Stimulated activated CD4-positive, alpha-beta T cell treated with anti-CD3 and anti-CD28 coated beads, Interleukin-15, amount 100 ng/mL, for 1 hour (primary cell): ENCODE measurements at places on chromosomes 4 and X.

GRCh38 chr4:133524369-133524768, 375.3 kb downstream of the PCDH10 start:
- DNase-seq = no peak

- no peak for DNase-seq
Observed at GRCh38 chr4:8329859-8330761, 60.6 kb downstream of the HTRA3 start.

DNA sequence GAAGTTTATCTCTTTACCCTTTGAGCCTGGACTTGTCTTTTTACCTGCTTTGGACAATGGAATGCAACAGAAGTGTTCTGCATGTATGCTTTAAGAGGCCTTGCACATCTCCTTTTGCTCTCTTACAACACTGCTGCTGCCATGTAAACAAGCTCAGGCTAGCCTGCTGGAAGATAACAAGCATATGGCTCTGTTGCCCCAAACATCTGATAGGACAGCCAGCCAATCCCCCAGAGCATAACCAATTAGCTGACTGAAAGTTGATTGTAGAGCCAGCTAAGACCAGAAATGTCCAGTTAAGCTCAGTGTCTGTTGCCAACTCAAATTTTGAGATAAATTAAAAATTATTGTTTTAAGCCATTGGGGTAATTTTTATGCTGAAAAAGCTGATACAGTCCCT, 510.6 kb upstream of the CNKSR2 start:
- no peak for DNase-seq

DNA sequence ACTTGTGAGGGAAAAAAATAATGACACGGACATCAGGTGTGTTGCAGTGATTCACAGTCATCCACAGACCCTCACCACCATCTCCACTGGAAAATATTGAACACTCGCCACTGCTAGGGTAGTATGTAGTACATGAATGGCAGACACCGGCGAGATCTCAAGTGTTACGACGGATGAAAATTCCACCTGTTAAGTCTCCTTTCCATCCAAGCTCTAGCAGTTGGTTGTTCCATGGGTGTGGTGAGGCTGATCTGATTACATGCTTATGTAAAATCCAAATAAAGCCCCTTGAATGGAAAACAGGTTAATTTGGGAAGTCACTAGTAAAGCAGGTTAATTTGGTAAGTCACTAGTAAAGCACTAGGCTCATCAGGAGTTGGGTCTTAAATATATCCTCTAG, 1.1 kb upstream of the ARMCX4 start:
- no peak for DNase-seq

- DNase-seq = no peak
Observed at GRCh38 chr4:127775843-127776242, 6.3 kb upstream of the HSPA4L start.

GRCh38 chr4:159937595-159937994, 834.7 kb downstream of the RAPGEF2 start:
- no peak for DNase-seq

DNA sequence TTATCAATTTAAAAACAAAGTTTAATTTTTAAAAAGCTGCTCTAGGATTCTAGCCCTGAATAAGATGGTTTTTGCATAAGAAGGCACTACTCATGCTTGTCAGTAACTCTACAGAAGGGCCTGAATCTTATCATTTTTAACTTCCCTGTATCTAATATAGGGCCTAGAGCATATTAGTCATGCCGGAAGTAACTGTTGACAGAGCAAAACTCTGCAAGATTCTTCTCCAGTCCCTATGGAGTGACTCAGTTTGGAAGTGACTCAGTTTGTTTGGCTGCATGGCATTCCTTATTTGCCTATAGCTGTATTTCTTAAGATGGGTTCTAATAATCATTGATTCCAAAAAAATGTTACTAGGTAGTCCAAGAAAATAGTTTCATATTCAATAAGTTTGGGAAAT, 431.8 kb upstream of the HTR2C start:
- no peak for DNase-seq

DNA sequence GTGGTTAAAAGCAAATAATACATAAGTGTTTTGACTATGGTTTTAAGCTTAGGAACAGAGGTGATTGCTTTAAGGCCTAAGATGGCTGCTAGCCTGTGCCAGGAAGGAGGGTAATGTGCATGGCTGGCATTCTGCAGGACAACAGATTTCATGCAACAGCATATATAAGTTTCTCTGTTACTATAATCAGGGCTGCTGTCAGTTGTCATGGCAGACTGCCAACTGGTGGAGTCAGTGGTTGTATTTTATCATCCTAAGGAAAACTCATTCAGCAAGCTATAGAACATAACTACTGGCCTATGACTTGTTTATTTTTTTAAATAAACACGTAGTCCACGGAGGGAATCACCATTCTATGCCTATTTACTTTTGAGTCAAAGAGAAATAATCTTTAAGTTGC, 77.7 kb upstream of the DCAF8L1 start:
- DNase-seq = no peak

DNA sequence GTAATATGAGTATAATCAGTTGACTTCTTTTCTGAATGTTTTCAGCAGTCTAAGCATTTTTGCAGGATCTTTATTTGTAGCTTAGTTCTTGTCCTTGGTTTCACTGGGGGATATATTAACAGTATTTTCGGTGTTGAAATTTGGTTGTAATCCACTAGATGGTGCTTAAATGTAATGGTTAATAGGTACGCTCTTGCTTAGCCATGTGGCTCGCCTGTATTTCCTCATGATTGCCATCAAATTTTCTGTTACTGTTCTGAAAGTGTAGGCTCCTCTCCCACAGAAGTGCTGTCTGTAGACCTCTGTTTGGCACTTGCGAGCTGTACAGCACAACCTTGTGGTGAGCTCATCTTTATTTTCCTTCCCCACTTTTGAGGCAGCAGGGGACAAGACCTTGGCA, 3.9 kb upstream of the FAAH2 start:
- DNase-seq = no peak

GRCh38 chrX:110228453-110228852, 89.4 kb downstream of the AMMECR1 start:
- DNase-seq = no peak

- DNase-seq = no peak
Observed at GRCh38 chr4:53781629-53782457, 190.6 kb upstream of the LNX1 start.

DNA sequence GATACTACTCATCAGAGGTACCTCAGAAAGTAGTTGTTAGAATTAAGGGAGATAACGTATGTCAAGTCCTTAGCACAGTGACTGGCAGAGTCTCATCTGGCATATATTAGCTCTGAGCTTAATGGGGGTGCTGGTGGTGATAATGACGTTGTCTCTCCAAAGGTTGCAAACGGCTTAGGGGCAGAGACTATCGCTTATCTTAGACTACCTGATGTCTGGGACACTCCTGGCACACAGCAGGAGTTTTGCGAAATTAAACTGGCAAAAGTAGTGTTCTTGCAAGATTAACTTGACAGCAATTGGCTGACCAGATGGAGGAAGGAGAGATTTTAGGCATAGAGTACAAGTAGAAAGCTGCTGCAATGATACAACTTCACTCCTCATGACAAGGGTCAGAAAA, 300.1 kb upstream of the FTHL17 start:
- DNase-seq = no peak

DNA sequence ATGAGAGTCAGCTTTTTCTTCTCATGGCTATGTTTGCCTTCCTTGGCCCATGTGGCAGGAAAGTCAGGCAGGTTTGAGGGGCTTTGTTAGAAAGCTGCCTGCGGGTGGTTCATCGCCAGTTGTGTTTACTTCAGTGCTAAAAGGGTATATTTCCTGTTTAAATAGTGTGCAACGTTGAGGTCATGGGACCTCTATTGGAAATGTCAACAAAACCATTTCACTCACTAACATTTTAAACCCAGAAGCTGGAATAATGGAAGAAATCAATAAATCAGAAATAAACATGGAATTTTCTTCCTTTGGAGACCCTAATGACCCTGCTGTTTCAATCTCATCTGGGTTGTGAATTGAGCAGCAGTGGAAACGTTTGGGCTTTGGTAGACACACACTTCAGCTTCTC, 185.8 kb downstream of the ANKRD50 start:
- DNase-seq = no peak

DNA sequence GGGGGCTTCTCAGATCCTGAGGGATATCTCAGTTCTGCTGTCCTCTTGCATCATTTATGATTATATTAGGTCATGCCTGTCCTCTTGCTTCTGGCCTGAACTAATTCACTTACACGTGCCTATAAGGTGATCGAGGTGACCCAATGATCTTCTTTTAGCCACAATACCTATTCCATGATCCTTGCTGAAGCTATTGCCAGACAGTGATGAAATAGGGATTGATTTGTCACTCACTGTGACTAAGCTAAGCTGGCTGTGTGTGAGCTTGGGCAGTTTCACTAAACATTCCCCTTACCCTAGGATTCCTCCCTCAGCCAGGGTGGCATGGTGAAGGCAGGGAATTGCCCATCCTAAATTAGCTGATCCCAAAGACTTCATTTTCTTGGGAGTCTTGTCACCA, 19.0 kb downstream of the HADH start:
- no peak for DNase-seq

DNA sequence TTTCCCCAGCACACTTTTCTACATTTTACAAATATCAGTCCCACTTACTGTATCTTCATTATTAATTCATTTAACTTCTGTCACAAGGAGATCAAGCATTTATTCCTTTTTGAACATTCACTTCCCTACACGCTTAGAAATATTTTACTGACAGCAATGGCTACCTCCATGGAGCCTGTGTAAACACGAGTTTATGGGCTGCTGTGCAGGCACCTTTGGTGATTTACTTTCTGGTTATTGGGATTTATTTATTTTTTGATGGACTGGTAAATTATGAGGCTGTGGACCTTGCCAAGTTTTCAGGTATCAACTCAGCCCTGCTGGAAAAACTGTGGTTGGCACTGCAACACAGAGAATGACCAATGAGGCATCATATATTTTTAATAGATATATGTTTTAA, 45.4 kb upstream of the PAQR3 start:
- DNase-seq = no peak

DNA sequence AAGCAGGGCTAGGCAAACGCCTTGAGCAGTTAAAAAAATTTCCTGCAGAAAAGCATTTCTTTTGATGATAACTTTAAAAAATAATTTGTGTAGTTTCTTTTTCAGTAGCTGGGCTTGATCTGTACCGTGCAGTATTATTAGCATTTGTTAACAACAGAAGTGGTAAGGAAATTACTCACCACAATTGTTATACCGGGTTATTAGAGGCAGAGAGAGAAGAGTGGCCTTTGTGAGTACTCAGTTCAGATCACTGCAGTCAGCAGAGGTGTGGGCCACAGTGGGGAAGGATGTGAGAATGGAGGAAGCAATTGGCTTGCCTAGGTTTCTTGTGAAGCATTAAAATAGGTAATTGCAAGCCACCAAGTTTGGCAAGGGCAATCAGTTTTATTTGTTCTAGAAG, 14.3 kb upstream of the IL21 start:
- DNase-seq = no peak

- no peak for DNase-seq
Observed at GRCh38 chrX:112513154-112513553, 166.6 kb downstream of the LHFPL1 start.

- no peak for DNase-seq
Observed at GRCh38 chrX:53795576-53795975, 109.1 kb upstream of the HUWE1 start.

DNA sequence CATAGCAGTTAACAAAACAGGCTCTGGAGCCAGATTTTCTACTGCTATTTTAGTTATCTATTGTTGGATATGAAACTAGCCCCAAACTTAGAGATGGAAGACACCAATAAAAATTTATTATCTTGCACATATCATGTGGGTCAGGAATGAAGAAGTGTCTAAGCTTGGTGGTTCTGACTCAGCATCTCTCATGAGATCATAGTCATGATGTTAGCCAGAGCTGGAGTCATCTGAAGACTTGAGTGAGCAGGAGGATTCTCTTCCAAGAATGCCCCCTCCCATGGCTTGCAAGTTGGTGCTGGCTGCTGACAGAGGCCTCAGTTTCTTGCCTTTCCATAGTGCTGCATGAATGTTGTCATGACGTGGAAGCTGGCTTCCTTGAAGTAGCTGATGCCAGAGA, 68.2 kb upstream of the TAPT1 start:
- no peak for DNase-seq

GRCh38 chr4:8664031-8664805, 71.7 kb downstream of the CPZ start:
- no peak for DNase-seq

DNA sequence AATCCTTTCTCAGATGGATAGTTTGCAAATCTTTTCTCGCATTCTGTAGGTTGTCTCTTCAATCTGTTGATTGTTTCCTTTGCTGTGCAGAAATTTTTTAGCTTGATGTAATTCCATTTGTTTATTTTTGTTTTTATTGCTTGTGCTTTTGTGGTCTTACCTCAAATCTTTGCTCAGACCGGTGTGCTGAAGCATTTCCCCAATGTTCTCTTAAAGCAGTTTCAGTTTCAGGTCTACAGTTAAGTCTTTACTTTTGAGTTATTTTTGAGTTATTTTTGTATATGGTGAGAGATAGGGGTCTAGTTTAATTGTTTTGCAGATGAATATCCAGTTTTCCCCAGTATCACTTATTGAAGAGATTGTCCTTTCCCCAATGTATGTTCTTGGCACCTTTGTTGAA, 18.2 kb upstream of the SLC25A14 start:
- no peak for DNase-seq
